ENCODE measurements at places on chromosomes 12 and 14.

GRCh38 chr12:32366714-32367113 is 32.6 kb upstream of the FGD4 start:
- DNase-seq: no peak

DNA sequence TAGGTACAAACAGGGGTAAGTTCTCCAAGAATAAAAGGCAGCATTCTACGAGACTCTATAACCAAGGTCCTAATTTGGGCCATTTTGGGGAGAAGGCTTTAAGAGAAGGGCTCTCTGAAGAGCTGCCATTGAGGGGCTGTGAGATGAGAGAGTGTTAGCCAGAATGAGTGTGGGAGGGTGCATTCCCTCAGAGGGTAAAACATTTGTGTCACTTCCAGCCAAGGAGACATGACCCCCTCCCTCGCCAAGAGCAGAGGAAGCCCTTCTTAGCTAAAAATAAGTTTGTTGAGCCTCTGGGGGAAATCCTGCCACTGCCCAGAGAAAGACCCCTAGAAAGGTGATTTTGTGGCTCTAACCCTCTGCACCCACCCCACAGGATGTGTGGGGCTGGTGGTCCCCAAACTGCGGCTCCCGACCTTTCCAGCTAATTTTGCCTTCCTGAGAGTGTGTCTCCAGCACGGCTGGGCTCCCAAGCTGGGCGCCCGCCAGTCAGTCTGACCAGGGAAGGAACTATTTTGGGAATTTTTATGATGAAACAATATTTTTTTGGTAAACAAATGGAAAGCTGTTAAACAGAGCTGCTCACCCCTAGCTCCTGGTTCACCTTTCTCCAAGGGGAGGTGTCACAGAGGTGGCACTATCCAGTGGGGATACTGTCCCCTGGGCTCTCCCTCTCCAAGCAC is 65.9 kb upstream of the JDP2 start:
- DNase-seq: no peak

GRCh38 chr14:56334458-56334857 is 216.2 kb downstream of the PELI2 start:
- DNase-seq: no peak

GRCh38 chr12:81757731-81758365 is 1.3 kb downstream of the PPFIA2 start:
- no peak for DNase-seq

GRCh38 chr14:22896760-22897159 is 13.7 kb downstream of the REM2 start:
- DNase-seq: no peak

GRCh38 chr12:119864591-119864990 is 12.5 kb downstream of the CIT start:
- DNase-seq: no peak

DNA sequence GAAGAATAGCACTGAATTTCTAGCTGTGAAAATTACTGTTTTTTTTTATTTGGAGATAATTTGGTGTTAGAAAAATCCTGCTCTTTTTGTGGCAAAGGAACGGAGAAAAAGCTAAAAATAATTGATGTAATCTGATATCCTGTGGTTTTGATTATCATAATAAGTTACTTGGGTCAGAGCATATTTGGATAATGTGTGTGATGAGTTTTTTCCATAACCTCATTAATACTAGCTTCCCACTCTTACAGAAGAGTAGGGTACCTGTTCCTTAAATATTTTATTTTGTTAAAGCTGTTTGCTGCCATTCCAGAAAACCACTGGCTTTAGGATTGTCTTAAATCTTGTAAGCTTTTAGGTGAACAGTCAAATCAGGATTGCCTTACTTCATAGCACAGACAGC is 4.7 kb downstream of the PSMC6 start:
- DNase-seq: no peak

- DNase-seq: peak; percentile 42
These were observed 362.1 kb upstream of the STXBP6 start for GRCh38 chr14:25411781-25412757.

- no peak for DNase-seq
These were observed 109.5 kb upstream of the ARHGAP5 start for GRCh38 chr14:31967669-31967975.

GRCh38 chr12:52144512-52145227 is 47.1 kb downstream of the KRT80 start:
- no peak for DNase-seq

DNA sequence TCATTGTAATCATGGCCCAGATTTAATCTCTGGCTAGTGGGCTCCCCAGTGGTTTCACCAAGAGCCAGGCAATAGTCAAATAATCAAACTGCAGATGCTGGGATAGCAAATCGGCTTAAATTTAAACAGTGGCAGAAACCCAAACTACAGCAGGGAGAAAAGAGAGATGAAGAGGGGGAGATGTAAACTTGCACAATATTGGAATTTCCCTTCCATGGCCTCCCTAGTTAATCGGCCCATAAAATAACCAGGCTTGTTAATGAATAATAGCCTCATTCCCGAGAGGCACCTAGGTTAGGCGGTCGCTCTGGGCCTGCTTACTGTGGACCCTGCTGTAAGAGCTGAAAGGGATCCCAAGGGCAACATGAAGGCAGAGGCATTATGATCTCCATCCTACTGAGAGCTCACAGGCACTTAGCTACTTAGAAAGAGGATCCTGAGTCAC is 116.2 kb downstream of the NUAK1 start:
- no peak for DNase-seq

GRCh38 chr12:109258201-109258600 is 50.9 kb downstream of the FOXN4 start:
- no peak for DNase-seq

DNA sequence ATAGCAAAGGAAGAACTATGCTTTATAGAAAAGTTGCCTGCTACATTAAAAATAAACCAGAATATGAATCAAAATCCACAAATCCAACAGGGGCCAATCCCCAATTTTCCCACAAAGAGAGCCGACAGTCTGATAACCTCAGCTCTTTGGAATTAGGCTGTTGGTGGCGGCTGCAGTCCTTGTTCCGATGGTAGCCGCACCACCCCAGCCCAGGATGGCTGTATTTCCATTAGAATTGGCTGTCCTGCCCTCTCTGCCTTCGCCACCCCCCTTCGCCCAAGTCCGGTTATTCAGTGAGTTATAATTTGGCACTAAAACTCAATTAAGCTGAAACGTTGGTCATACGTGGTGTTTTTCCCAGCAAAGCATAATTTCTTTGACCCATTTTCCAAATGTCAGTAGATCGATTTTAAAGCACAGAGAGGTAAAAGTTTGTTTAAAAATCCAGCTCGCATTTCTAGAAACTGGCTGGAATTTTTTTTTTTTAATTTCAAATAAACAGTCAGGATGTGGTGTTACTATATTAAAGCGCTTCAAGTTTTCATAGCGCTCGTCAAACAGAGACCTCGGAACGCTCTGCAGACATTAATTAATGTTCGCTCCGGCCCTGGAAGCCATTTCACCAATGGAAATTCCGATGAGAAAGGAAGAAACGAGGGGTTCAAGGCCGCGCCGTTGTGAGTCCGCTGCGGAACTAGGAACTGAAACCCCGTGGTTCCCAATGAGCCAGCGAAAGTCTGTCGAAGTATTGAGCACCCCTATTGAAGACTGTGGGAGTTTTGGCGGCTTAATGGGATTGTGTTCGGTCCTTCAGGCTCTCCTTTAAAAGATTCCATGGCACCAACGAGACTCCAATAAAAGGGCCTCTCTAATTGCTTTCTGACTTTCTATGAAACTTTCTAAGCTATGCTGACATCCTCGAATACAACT is 104.8 kb upstream of the DIO3 start:
- no peak for DNase-seq
